Amniotic stem cell (primary cell): ENCODE measurements at places on chromosomes 2 and 18.

DNA sequence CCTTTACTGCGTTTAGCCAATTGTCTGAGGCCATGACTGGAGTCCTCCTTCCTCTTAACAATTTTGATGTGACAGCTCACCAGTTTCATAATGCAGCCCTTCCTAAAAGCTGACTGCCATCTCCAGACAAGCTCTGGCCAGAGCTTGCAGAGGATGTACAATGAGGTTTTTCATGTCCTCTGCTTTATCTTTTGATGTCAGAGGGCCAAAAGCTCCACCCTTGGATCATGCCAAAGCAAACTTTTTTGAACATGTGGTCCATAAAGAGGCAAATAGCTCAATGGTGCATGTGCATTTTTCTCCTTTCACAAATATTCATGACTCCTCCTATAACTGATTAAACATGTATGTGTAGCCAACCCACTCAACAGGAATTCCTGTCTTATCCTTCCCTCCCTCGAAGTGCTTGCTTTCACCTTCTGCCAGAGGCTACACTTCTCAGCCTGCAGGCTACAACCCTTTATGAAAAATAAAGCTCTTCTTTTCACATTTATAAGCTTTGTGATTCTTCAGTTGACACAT is 266.2 kb downstream of the FBXO15 start:
- no peak for DNase-seq

GRCh38 chr2:96253006-96253405 is 12.8 kb downstream of the TMEM127 start:
- no peak for DNase-seq

DNA sequence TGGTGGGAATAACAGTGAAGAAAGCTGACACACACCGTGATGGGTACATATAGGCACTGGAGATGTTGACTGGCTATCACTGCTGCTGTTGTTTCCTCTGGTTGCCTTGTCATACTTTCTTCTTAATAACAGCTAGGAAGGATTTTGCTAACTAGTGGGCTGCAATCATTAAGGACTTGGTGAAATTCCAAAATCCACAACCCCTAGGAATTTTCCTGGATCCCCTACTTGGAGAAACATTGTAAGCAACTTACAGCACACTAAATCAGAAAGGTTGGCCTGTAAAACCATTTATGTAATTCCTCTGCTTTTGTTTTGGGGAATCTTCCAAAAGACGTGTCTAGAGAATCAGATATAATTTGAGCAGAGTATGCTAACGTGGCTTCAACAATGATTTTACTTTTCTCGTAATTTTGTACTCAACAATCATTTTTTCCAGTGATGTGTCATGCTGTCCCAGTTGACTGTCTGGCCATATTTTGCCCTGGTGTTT is 8.0 kb upstream of the COL3A1 start:
- DNase-seq, result no peak

- DNase-seq, result no peak
Measured at GRCh38 chr2:205865905-205866441, 183.7 kb downstream of the NRP2 start.

- DNase-seq, result no peak
Measured at GRCh38 chr2:33497221-33497650, 20.8 kb downstream of the RASGRP3 start.

GRCh38 chr2:73176205-73176880 is 26.0 kb upstream of the NOTO start:
- DNase-seq, result no peak

DNA sequence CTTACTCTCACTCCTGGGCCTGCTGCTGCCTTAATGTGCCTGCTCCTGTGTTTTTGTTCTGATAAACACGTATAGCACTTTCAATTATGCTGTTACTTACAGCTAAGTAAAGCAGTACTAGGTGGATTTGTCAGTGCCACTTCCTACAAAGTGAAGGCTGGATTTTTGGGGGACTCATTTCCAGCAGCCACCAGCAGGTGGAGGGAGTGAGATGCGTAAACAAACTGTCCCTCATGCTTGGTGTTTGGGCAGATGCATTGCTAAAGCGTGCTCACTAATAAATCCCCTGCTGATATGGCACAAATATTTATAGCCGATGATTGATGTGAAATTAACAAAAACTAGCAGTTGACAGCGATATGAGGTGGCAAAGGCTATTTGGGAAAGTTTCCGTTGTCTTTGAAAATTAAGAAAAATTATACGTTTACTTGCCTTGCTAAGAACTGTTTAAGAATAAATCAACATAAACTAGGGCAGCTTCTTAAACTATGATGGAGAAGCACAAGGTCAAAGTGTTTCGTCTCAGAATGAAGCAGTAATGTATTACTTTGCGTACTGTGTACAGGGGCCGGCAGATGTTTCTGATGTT is 101.7 kb downstream of the AGAP1 start:
- peak; percentile 60 for DNase-seq

- DNase-seq, result no peak
Measured at GRCh38 chr2:119230219-119231185, 6.9 kb downstream of the STEAP3 start.

DNA sequence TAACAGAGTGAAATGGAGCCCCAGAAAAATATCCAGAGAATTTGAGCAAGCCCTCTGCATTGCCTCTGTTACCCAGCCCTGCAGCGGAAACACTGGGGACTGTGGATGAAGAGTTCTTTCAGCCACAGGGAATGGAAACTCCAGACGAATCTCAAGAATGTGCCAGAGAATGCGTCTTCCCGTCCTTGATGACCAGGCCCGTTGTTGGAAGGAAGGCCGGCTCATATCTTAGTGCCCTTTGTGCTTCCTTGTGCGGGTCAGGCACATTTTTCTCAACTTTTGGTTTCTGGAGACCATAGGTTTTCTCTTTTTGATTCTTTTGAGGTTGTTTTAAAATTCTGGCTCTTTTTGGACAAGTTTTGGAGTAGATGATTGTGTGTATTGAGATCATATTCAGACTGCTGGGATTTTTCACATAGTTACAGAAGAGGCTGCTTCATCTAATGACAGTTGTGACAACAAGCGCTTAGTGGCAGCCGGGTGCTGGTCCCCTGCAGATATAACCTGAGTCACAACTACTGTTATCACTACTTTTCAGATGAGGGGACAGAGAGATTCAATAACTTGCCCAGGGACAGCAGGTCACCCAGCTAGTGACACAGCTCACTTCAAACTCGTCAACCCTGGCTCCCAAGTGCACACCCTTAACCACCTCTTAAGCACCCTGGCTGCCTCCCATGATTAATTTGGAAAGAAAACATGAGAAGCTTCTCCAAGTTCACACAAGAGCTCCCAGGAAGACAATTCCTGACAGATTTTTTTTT is 15.7 kb downstream of the MAL start:
- no peak for DNase-seq

DNA sequence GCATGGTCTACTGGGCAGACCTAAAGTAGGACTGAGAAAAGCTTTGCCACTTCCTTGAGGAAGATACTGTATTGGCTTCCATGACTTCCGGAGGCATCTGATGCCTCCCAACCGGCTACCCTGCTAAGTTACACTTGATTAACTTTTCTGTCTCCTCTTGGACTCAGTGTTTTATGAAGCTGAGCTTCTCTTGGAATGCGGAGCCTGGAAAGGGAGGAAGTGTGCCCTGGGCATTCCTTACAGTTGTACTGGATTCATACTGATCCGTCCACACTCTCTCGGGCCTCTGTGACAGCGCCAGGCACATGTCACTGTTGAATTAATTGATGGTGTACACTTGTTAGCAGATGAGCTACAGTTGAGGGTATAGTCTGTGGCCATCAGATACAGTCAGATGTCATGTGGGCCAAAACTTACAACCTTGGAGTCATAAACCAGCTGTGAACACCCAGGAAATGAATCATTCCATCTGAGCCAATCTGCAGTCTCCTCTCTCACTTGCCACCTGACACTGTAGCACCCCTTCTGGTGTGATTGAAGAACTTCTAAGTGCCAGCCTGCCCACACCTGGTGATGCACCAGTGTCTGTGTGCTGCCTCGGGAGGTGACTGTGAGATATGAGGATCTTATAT is 122.5 kb downstream of the FHOD3 start:
- DNase-seq, result no peak

DNA sequence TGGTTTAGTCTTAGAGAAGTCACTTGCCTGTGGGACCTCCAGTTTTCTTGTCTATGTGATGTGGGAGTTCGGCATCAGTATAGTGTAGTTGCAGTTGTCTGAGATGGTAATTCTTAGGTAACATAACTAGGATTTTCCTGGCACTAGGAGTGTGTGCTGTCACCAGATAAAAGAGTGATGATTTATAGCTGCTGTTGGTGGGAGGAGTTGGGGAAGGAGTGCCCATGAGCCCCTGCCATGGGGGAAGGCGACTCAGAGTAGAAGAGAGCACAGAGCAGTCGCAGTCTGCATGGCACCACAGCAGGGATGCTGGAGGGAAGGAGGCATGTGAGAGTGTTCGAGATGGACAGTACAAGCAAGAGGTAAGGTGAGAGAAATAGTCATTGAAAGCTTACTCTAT is 38.7 kb downstream of the ATP9B start:
- no peak for DNase-seq

- DNase-seq, result peak; percentile 90
Measured at GRCh38 chr2:223601932-223602666, at the start of gene SCG2. SCG2 (minus strand) TSS chr2:223602361; CDS start chr2:223599282, 3,079 bp downstream.

DNA sequence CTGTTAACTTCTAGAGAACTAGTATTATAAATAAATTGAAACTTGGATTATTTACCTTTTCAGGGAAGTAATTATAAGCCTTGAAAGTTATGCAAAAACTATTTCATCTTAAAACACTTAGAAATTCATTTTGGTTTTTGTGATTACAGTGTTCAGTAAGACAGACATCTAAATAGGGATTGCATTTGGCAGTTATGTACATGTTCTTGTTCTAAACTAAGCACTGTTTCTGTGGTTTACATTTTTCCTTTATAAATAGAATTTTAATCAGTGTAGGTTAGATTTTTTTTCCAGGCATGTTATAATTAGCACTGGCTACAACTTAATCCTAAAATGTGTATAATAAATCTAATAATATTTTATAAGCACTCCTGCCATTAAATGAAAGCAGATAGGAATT is 35.0 kb downstream of the LCLAT1 start:
- no peak for DNase-seq

DNA sequence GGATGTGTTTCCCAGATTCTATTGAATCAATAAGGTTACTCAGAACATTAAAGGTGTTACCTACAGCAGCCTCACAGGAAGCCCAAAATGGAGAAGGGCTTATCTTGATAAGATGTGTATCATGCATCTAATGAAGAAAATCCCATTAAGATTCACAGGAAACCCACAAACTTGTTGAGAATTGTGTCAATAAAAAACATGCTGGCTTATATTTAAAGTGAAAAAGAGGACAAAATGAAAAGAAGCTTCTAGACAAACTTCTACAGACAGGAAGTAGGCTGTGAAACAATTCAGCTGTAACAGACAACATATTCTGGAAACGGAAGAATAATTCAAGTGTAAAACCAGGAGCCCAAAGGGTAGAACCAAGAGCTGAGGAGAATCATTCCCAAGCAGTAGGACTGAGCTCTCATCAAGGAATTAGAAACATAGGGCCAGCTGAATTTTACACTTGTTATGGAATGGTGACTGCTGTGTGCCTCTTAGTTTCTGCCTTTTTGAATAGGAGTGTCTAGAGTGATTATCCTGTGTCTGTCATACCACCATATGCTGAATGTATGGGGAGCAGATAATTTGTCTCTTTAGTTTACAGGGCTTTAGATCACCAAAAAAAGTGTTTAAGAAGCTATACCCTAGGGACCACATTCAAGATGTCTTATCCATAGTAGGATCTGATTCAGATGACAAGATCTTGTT is 9.6 kb downstream of the IMMT start:
- no peak for DNase-seq

- DNase-seq, result no peak
Measured at GRCh38 chr18:68735483-68736343, 20.8 kb upstream of the TMX3 start.

DNA sequence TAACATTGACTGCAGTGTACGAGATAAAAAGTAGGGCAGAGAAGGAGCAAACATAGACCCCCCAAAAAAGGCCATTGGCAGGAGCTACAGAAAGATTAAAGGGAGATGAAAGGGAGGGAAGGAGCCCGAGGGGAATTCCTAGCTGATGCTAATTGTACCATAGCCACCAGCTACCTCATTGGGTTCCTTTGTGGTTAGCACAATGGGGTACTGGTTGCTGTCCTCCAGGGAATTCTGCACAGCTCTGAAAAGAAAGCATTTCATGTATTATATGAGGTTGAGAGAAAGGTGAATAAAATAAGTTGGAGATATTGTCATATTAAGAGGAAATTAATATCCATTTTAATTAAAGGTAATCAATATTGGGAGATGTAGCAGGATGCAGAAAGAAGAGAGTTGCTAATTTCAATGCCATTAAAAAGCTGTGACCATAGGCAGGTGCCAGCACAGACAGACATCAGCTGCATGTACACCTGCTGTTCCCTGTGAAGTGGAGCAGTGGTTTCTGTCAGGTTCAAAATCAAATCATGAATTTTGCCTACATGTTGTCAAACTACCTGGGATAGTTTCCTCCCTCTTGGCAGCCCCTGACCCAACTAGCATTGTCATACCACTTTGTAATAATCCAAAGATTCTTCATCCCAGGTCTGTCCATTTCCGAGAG is 185.4 kb upstream of the DLGAP1 start:
- DNase-seq, result no peak

- DNase-seq, result no peak
Measured at GRCh38 chr2:221377066-221377465, 195.0 kb downstream of the EPHA4 start.

DNA sequence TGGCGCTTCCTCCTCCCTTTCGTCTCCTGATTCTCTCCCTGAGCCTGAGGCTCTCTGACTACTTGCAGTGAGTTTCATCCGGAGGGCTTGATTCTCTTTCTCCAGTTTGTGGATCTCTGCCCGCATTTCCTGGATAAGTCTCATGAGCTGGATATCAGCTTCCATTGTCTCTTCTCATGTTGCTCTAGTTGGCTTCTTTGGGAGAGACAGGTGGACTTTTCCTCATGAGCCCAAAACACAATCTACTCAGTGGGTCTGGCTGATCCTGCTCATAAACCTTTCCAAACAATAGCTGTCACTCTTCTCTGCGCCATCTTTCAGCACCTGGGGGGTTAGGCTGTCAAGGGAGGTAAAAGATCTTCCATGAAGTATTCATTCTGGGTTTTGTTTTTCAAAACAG is at the start of gene CCDC195:
Gene CCDC195, minus strand, starts transcription at position 165 of the 400 bp plus-strand sequence. Its CDS starts 0 bp downstream, at position 165.
- DNase-seq, result no peak

DNA sequence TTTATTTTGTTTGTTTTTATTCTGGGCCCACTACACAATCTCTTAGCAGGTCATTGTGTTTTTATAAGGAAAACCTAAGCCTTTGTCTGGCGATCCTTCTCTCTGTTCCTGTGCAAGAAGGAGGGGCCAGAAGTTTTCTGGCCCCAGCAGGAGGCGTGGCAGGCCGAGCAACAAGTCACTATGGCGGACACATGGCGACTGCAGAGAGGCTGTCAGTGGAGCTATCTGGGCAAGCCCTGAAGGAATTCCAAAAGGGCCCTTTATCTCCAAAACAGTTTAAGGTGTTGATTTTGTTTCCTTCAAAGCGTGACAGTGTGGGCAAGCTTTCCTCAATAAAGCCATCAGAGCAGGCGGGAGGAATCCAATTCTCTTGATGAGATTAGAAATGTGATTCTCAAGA is 118.8 kb upstream of the CTAGE1 start:
- no peak for DNase-seq

GRCh38 chr2:65691816-65692215 is 259.4 kb upstream of the SPRED2 start:
- no peak for DNase-seq
